OCI-M1 (cell line): ENCODE measurements at places on chromosomes 1 and 21.

- no peak for DNase-seq
Measured at GRCh38 chr1:68791800-68792199, 294.9 kb upstream of the DEPDC1 start.

GRCh38 chr1:21669258-21670058 is at the start of gene RAP1GAP:
Gene RAP1GAP (minus strand): TSS chr1:21669357. CDS start chr1:21620032, 49,325 bp downstream.
- DNase-seq, result peak; percentile 90

- peak; percentile 50 for DNase-seq
Measured at GRCh38 chr1:101653482-101653946, 343.2 kb downstream of the OLFM3 start.

GRCh38 chr21:33051925-33052324 is 18.0 kb upstream of the OLIG1 start:
- DNase-seq, result no peak

DNA sequence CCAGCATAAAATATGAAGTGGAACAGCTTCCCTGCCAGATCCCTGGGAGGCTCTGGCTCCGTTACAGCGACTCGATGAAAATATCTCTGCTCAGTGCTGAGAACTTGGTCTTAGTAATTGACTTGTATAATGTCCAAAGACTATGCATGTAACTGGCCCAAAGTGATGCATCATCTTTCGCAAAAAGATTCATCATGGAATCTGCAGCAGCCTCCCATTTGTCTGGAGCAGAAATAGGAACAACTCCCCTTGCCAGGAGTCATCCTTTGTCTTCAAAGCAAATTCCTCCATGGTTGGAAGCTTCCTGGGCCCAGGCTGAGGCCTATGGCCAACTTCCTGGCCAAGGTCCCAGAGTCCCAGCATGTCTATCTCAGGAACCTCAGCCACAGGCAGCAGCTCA is 16.9 kb upstream of the SLC6A17 start:
- no peak for DNase-seq

DNA sequence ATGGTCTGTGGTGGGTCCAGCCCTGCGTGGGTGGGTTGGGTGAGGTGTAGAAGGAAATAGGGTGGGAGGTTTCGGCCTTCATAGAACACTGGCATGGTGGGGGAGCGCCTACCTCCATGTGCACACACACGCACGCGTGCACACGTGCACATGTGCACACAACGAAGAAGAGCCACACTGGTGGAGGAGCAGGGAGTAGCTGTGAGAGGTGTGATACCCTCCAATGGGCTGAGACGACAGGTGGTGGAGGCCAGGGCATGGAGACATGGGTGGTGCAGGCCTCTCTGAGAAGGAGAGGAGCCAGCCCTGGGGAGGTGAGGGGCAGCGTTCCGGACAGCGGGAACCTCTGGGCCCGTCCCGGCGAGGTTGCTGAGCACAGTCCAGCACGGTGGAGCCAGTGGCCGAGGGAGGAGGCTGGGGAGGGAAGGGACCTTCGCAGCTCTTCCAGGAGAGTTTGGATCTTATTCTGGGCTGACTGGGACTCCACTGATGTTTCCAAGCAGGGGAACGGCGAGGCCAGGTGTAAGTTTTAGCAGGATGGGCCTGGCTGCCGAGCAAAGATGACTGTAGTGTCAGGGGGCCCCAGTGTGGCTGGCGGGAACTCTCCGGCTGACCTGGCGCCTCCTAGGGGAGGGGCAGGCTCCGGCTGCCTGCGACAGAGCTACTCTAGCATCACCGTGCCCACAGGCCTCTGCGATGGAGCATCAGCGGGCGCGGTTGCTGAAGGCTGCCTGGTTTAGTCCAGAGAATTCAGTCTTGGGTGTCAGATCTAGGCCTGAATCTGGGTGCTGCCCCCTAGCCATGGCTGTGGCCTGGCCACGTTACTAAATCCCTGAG is 107.2 kb downstream of the ARHGEF10L start:
- no peak for DNase-seq

GRCh38 chr21:23601549-23601948 is 2005.7 kb downstream of the MRPL39 start:
- DNase-seq, result no peak

GRCh38 chr1:172766462-172766861 is 107.6 kb downstream of the FASLG start:
- DNase-seq, result peak; percentile 39

DNA sequence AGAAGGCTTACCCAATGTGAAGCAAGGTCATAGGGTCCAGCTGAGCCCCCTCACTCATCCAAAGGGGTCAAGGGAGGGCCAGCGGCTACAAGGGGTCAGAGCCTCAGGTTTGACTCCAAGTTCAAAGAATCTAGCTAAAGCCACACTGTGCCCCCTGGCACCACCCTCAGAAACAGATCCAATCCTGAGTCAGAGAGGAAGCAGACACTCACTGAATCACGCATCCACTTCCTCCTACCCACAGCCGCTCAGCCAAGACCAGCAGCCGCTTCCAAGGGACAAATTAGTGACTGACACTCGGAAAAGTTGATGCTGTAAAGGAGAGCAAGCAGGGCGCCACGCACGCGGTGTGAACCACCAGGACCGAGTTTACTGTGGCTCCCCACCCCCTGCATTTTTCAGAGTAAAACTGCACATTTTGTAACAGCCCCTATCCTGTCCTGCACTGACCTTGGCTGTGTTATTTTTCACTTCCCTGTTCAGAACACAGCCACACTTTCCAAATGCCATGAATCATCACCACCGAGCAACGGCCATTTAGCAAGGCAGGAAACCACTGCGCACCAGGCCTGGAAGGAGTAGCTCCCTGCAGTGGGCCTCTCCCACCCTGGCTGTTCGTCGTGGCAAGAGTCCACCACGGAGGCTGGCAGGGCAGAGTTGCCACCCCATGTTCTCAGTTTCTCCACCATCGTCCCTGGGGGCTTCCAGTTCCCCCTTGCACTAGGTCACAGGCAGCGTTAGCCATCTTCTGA is 147.8 kb downstream of the TOMM20 start:
- DNase-seq, result peak; percentile 88

DNA sequence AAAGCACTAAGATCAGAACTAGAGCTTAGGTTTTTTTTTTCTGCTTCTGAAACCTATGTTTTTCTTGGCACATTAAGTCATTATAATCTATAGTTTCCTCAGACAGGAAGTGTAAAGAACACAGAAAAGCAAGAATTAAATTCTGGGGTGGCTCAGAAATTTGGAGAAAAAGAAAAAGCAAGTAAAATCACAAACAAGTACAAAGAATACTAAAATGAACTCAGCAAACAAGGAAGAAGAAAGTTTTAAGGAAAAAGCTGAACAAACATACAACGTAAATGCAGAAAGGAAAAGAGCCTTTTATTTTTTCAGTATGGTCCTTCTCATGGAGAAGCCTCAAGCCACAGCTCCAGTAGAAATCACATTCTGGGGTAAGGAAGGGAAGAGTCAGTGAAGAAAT is 8.6 kb upstream of the CNN3 start:
- no peak for DNase-seq

- no peak for DNase-seq
Measured at GRCh38 chr1:203381151-203381751, 30.3 kb upstream of the FMOD start.

DNA sequence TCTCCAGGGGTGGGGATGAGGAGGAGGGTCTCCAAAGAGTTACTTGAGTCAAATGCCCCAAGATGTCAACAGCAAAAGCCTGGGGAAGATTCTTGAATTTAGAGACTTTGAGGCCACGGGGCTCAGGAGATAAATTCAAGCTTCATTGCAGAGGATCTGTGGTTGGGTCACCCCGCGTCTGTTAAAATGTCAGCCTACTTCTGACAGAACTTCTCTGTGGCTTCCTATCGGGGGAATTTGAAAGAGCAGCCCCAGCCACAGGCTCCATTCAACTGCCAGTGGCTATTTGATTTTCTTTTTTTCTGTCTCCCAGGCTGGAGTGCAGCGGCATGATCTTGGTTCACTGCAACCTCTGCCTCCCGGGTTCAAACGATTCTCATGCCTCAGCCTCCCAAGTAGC is 62.5 kb upstream of the EFHD2 start:
- DNase-seq, result no peak

- peak; percentile 92 for DNase-seq
Measured at GRCh38 chr1:37811027-37811655, 3.1 kb upstream of the YRDC start.

DNA sequence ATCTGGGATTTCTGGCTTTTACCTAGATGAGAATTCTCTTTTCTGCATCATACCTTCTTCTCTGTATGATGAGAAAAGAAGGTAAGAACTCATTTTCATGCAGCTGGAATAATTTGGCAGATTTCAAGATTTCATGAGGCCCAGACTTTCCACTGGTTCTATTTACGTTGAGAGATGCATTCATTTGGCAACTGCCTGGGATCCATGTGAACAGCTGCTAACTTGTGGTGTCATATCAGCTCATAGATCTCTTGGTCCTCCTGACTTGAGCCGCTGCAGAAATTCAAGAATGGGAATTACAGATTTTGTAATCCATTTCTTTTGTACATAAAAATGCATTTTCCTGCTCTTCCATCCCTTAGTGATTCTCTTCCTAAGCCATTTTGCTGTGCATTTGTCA is 17.1 kb upstream of the C1orf87 start:
- no peak for DNase-seq

DNA sequence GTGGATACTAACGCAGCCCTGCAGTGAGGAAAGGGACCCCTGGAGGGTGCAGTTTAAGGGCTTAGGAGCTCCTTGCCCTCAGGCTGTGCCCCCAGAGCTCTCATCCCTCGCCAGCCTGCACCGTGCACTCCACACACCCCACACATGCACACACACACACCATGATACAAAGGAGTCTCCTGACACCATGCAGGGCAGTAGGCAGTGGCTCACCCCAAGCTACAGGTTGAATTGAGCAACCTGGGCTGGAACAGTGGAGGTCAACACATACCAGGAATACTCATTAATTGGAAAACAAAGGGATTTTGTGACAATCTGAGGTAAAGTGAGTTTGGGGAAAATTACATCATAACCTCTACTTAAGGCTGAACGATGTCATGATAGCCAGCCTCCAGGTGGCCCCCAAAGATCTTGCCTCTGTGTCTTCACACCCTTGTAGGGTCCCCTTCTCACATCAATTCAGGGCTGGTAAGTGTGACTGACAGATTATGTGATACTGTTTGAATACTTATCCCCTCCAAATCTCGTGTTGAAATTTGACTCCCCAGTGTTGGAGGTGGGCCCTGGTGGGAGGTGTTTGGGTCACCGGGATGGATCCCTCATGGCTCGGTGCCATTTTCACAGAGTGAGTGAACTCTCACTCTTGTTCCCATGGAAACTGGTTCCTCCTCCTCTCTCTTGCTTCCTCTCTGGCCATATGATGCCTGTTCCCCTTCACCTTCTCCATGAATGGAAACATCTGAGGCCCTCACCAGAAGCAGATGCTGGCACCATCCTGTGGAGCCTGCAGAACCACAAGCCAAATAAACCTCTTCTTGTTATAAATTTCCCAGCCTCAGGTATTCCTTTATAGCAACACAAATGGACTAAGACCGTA is 111.0 kb upstream of the RAB4A start:
- no peak for DNase-seq

GRCh38 chr1:98045767-98046641 is 125.2 kb upstream of the DPYD start:
- DNase-seq, result no peak

DNA sequence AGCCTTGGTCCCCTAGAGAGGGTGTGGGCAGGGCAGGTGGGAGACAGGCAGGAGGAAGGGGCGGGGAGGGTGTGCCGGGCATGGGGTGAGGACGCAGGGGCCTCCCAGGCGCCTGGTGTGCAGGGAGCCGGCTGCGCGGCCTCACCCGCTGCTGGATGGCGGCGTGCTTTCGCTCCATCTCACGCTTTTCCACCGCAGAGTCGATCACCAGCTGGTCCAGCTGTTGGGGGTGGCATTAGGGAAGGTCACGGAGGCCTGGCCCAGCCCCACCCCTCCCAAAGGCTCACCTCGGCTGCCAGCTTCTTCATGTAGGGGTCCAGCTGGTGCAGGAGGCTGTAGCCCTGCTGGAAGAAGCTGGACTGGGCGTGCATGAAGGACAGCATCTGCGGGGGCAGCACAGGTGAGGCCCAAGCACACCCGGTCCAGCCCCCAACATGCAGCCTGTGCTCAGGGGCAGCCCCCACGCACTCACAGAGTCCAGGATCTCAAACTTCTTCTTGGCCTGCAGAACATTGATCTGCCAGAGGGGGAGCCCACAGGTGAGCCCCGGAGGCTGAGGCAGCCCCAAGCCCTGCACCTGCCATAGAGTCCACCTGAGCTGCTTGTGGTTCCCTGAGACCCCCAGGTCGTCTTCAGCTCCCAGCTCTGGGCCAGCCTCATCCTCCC is 7.9 kb downstream of the ACAP3 start:
- peak; percentile 21 for DNase-seq

DNA sequence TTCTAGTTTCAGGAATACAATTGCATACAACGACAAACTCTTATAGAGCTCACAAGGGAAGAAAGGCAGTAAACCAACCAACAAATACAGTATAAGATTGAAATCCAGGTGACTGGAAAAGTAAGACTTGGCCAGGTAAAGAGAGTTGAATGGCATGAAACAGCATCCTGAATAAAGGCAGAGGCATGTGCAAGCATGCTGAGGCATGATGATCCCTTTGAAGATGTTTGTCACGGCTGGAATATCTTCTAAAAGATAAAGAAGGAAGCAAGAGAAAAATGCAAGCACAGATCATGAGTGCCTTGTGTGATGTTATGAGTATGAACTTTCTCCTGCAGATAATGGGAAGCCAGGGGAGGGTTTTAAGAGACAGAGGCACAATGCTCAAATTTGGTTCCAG is 83.3 kb upstream of the SPATA6 start:
- no peak for DNase-seq

DNA sequence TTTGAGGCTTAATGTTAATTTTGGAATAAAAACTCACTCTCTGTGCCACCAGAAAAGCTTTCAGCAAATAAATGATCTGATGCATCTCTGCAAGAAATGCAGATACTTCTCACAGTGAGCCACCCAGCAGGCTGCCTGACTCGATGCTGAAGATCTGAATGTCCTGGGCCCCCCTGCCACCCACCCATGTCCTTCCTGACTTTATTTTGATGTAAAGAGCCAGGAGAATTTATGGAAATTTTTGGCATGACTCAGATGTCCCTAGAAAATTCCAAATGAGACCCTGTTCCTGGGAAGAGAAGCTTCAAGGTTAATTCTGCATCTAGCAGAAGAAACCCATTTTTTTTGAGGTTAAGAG is 62.8 kb upstream of the COA6 start:
- no peak for DNase-seq

GRCh38 chr1:147721716-147722115 is 38.7 kb downstream of the GJA5 start:
- DNase-seq, result no peak

DNA sequence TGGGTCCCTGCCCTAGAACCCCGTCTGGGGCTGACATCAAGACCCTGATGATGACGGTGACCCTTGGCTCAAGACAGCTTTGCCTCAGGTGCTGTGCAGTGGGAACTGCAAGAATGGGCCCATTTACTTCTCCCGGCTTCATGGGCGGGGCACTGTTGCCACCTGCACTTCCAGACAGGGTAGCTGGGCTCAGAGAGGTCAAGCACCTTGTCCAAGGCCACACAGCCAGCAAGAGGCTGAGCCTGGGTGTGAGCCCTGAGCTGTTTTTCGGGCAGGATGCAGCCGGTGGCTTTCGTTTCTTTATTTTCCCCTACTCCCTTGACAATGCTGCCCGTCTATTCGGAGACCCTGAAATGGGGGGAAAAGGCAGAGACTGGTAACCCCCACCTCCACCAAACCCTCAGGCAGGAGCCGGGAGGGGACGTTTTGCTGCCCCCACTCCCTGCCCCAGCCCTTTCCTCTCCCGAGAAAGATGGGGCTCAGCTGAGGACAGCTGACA is 91.7 kb downstream of the PRDM16 start:
- no peak for DNase-seq

GRCh38 chr1:167289966-167290365 is 69.3 kb downstream of the POU2F1 start:
- no peak for DNase-seq
